ENCODE measurements at places on chromosomes 13 and 19.
A peak's percentile ranks its signal among the peaks of the same experiment; 100 is the strongest.

GRCh38 chr13:113084943-113085540 is 20.5 kb upstream of the F7 start:
- no peak for DNase-seq

- no peak for DNase-seq
Measured at GRCh38 chr19:14138576-14139265, 2.3 kb upstream of the ASF1B start.

GRCh38 chr19:37572203-37572602 is 22.4 kb downstream of the ZNF571 start:
- no peak for DNase-seq

GRCh38 chr13:59587971-59588716 is 575.6 kb downstream of the DIAPH3 start:
- DNase-seq: no peak

DNA sequence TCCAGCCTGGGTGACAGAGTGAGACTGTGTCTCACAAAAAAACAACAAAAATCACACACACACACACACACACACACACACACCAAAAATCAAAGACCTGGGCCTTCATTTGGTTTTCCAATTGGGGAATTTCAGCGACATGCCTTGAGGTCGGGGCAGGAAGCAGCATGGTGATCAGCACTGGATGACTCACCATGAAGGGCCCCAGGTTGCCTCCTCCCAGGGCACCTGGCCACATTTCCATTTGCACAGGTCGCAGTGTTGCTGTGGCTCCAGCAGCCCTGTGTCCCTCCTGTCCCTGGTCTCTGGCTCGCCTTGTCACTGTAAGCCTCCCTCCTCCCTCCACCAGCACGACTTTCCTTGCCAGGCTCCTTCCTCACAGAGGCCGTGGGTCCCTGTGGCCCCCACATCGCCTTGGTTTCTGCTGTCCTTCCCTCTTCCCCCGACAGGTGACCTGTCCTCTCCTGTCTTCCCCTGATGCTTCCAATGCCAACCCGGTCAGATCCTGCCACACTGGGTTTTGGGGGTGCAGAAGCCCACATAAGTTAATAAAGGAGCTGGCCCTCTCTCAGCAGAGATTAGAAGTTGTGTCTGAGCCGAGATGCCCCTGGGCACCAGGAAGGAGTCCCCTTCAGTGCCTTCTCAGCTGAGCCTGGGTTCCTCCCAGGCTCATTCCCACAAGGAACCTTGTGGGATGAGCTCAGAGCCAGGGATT is 66.7 kb downstream of the GPR12 start:
- no peak for DNase-seq

- DNase-seq: no peak
Measured at GRCh38 chr19:2982561-2982960, 5.2 kb downstream of the TLE6 start.

- DNase-seq: no peak
Measured at GRCh38 chr19:30606114-30607050, 234.2 kb downstream of the ZNF536 start.

- no peak for DNase-seq
Measured at GRCh38 chr13:114065926-114066774, 66.3 kb downstream of the RASA3 start.

DNA sequence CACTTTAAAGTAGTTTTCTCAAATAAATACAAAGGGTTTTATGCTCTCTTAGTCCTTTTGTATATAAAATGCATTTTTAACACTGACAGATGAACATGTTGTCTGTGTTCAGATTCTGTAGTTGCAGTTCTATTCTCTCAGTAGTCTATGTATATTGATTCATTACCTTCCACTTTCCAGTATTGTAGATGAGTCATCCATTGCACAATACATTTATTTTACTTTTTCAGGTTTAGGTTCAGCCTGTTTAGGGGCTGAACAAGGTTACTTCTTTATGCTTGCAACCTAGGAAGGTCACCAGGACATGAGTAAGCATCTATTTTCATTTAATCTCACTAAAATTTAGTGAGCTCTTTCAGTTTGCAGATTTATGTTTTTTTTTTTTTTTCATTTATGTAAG is 173.6 kb downstream of the NALCN start:
- no peak for DNase-seq

- DNase-seq: peak; percentile 16
Measured at GRCh38 chr19:13796301-13797057, 1.2 kb downstream of the ZSWIM4 start.

- no peak for DNase-seq
Measured at GRCh38 chr19:51025809-51026553, 435 bp downstream of the KLK11 start.

DNA sequence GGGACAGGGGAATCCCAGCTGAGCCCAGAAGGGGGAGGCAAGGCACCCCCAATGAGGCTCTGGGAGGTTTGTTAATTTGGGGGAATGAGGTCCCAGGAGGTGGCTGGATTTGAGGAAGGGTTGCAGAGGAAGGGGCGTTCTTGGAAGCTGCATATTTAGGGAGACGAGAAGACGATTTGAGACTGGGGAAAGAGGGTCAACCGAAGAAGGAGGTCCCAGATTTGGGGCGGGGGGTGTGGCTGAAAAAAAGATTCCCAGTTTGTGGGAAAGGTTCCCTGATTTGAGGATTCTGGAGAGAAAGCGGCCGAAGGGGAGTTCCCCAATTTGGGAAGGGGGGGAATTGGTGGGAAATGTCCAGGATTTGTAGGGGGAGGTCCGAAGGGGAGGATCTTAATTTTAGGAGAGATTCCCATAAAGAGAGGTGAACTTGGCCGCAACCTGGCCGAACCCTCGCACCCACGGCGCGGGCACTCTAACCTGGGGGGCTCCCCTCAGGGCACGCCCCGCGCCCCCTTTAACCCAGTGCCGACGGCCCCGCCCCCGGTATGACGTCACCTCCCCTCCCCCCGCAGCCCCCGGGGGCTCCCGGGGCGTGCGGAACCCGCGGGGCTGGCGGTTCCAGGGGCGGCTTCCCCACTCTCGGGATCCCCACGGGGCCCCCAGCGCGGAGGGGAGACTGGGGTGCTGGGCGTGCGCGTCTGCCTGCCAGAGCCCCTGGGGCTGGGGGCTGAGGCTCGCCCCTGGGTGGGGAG is 1.2 kb downstream of the PTPRS start:
- DNase-seq: no peak

- DNase-seq: no peak
Measured at GRCh38 chr13:36850790-36851438, 31.9 kb downstream of the RFXAP start.

DNA sequence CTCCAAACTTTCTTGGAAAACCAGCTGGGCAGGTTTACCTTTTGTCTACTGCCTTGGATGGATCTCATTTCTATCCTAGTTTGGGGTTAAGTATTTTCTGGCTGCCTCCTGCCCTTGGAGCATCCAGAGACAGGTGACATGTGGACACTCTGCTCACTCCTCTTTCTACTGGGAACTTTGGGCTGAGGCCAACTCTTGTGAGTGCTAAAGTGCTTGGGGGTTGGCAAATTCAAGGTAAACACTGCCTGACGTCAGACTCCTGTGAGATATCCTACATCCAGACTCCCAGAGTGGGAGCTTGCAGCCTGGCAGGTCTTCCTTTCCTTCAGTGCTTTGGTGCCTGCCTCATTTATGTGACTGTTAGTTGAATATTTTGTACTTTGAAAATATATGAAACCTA is 388.1 kb downstream of the KCNRG start:
- DNase-seq: no peak

GRCh38 chr19:29666578-29667386 is 1.5 kb downstream of the PLEKHF1 start:
- no peak for DNase-seq

DNA sequence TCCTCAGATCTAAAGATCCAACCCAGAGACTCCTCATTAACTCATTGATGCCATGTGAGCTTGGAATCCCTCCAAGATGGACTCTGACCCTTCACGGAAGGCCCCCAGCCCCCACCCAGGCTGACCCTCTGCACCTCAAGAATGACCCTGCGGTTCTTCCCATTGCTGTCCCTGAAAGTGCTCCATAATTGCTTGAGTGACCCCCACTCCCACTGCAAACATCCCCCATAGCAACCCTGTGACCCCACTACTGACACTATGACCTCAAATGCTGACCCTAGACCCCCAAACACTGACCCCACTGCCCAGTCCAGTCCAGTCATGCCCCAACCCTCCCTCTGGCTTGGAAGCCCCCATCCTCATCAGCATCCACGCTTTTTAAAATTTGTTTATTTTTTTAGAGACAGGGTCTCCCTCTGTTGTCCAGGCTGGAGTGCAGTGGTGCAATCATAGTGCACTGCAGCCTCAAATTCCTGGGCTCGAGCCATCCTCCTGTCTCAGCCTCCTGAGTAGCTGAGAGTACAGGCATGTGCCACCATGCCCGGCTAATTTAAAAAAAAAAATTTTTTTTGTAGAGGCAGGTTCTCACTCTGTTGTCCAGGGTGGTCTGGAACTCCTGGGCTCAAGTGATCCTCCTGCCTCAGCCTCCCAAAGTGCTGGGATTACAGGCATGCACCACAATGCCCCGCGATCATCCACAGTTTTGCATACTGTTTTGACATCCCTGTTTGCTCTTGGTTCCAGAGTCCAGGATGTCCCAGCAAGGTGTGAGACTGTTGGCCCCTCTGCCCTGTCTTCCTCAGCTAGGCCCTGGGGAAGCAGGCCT is 855 bp downstream of the LYL1 start:
- no peak for DNase-seq
